ENCODE measurements at places on chromosomes 13 and 19. TPM values are rescaled to one million over a fixed set of nuclear protein-coding genes. Genes with fewer than 3 reads are reported as not detected.
A peak's percentile ranks its signal among the peaks of the same experiment; 100 is the strongest.

Gene CAPN12
- 0.11 TPM for total RNA-seq

Gene ITGBL1
- total RNA-seq: 462 TPM

- DNase-seq: peak; percentile 84
- H3K27ac ChIP-seq: no peak overlapping the region
- no peaks in the 10 kb centered on the region for H3K27me3 ChIP-seq
- H3K4me3 ChIP-seq: no peak overlapping the region
- H3K4me1 ChIP-seq: no peaks in the 10 kb centered on the region
Measured at GRCh38 chr19:11125994-11126685, 29.4 kb downstream of the SPC24 start.

GRCh38 chr13:111610081-111610480 lies 289.6 kb downstream of the TEX29 start:
- H3K4me3 ChIP-seq: no peak overlapping the region
- no peaks in the 10 kb centered on the region for H3K36me3 ChIP-seq
- H3K4me1 ChIP-seq: no peaks in the 10 kb centered on the region

DNA sequence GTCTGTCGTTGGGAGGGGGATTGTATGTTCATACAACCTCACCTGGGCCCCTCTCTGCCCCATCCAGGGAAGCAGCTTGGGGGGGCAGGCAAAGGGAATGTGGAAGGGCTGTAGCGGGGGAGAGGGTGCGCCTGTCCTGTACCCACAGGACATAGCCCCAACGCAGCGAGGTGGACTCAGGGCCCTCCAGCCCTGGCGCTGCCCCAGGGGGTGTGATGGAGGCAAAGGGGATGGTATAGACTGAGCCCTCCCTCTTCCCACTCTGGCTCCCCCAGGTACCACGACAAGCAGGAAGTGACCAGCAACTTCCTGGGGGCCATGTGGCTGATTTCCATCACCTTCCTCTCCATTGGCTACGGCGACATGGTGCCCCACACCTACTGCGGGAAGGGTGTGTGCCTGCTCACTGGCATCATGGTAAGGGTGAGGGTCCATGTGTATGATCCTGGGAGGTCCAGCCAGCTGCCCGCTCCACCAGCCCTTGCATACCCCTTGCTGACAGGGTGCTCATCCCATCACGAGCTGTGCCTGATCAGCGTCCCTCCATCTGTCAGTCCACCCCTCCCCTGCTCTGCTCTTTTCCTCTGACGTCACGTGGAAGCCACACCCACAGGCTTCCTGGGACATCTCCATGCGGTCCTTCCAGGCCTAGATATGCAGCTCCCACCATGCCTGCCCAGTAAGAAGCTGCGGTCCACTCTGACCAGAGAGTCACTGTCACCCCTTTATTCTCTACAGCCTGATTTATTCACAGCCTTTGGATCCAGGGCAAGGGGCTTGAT lies 18.3 kb downstream of the KCNN1 start:
- no peak overlapping the region for H3K4me3 ChIP-seq
- no peaks in the 10 kb centered on the region for H3K36me3 ChIP-seq
- peak; percentile 32 for DNase-seq
- no peaks in the 10 kb centered on the region for H3K4me1 ChIP-seq
- H3K27me3 ChIP-seq: no peaks in the 10 kb centered on the region

DNA sequence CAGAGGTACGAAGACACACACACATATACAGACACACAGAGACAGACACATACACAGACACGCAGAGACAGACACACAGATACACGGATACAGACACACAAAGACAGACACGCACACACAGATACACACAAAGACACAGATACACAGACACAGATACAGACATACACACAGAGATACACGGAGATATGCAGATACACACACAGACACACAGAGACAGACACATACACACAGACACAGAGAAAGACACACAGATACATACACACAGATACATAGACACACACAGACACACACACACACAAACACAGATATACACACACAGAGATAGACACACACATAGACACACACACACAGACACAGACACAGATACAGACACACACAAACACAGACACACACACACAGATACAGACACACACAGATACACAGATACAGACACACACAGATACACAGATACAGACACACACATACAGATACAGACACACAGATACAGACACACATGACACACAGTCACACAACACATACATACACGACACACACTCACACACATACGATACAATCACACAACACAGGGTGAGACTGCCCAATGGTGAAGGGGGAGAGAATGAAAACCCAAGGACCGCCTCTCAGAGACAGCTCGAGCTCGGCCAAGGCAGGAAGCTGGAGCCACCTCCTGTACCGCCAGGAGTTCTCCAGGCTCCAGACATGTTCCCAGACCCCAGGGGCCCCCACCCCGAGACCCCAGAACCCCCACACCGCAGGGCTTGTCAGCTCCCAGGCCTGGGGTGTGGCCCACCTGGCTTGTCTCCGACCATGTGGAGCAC lies 8.8 kb upstream of the CCER2 start:
- DNase-seq: no peak
- H3K4me1 ChIP-seq: no peaks in the 10 kb centered on the region
- H3K27me3 ChIP-seq: no peaks in the 10 kb centered on the region
- H3K36me3 ChIP-seq: no peaks in the 10 kb centered on the region
- no peak overlapping the region for H3K4me3 ChIP-seq

GRCh38 chr19:4305257-4305612 lies 837 bp downstream of the FSD1 start:
- no peaks in the 10 kb centered on the region for H3K27me3 ChIP-seq
- DNase-seq: no peak
- H3K4me1 ChIP-seq: no peaks in the 10 kb centered on the region
- no peak overlapping the region for H3K4me3 ChIP-seq

DNA sequence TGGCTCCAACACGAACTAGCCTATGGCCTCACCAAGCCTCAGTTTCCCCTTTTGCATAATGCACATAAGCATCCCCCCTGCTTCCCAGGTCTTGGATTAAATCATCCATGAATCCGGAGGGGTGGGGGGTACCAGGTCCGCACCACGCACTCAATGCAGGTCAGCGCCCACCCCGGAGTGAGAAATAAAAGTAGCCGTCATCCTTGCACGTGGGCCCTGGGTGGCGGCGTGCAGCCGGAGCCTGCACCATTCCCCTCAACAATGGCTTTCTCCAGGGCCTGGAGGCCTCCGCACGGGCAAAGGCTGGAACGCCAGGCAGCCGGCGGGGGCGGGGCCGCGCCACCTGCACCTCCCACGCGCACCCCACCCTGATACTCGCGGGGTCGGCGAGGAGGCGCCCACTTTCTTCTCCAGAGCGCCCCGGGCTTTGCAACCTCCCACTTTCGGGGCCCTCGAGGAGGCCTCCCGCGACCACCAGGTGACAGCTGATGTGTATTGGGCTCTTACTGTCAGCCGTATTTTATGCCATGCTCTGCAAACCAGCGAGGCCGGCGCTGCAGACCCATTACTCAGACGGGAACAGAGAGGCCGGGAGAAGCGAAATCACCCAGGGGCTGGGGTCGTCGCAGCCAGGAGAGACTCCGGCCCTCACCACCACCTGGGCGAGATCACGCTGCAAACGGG lies 767 bp upstream of the GADD45B start:
- DNase-seq: peak; percentile 84
- H3K27me3 ChIP-seq: no peaks in the 10 kb centered on the region
- H3K4me3 ChIP-seq: peak overlapping the region; percentile 100
- peaks cover 11% of the 10 kb centered on the region for H3K36me3 ChIP-seq
- peak overlapping the region; percentile 93 for H3K27ac ChIP-seq

DNA sequence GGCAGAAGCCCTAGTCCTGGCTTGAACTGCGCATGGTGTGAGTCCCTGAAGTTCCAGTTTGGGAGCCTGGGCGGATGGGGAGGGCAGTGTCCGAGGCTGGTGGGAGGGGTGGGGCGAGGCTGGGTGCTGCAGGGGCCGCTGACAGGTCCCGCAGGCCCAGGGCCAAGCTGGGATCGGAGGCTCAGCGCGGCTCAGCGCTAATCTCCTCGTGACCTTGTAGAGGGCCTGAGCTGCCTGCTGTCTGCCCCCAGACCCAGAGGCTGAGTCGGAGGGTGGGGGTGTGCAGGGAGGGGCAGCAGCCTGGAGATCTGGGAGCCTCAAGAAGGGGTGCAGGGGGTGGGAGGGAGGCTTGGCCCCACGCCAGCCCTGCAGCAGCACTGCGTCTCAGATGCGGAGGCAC lies 3.0 kb downstream of the ATP1A3 start:
- H3K36me3 ChIP-seq: no peaks in the 10 kb centered on the region
- peaks cover 29% of the 10 kb centered on the region for H3K27me3 ChIP-seq

GRCh38 chr13:50130123-50130946 lies 115.1 kb downstream of the KCNRG start:
- H3K27ac ChIP-seq: peak overlapping the region; percentile 66
- H3K4me1 ChIP-seq: peaks cover 7% of the 10 kb centered on the region
- no peaks in the 10 kb centered on the region for H3K36me3 ChIP-seq
- H3K27me3 ChIP-seq: no peaks in the 10 kb centered on the region

GRCh38 chr19:46186717-46187101 lies 38.7 kb downstream of the IGFL2 start:
- no peak overlapping the region for H3K4me3 ChIP-seq
- H3K27me3 ChIP-seq: peaks cover 9% of the 10 kb centered on the region
- no peak overlapping the region for H3K27ac ChIP-seq
- H3K36me3 ChIP-seq: no peaks in the 10 kb centered on the region
- peaks cover 19% of the 10 kb centered on the region for H3K4me1 ChIP-seq

DNA sequence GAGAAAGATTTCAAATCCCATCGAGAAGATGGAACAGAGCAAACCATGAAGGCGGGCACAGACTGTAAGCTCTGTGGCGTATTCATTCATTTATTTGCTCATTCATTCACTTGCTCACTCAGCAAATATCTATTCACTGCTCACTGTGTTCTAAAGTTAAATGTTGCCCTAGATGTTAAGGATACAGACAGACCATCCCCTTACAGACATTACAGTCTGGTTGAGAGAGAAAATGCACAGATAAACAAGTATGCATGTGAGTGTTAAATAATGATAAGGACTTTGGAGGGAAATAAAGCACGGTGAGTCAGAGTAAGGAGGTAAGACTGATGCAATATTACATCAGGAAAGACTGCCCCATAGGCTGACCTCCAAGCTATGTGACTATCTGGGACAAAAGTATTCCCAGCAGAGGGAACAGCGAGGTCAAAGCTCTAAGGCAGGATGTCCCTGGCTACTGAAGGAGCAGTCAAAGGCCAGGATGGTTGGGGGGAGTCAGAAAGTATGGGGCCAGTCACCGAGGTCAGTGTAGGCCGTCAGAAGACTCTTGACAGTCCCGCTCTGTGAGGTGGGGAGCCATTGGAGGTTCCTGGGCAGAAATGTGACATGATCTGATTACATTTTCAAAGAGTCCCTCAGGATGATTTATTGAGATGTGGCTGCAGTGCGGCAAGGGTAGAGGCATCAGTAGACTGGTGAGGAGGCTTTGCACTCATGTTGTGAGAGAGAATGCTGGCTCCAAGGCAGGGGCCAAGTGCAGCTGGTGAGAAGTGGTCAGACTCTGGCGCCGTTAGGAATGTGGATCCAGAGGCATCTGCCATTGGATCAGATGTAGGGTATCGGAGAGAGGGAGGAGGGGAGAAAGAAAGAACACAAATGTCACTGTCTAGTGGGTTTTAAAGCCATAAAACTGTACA lies 37.9 kb downstream of the MBNL2 start:
- no peaks in the 10 kb centered on the region for H3K36me3 ChIP-seq
- peaks cover 52% of the 10 kb centered on the region for H3K4me1 ChIP-seq
- H3K27me3 ChIP-seq: no peaks in the 10 kb centered on the region
- DNase-seq: peak; percentile 69

DNA sequence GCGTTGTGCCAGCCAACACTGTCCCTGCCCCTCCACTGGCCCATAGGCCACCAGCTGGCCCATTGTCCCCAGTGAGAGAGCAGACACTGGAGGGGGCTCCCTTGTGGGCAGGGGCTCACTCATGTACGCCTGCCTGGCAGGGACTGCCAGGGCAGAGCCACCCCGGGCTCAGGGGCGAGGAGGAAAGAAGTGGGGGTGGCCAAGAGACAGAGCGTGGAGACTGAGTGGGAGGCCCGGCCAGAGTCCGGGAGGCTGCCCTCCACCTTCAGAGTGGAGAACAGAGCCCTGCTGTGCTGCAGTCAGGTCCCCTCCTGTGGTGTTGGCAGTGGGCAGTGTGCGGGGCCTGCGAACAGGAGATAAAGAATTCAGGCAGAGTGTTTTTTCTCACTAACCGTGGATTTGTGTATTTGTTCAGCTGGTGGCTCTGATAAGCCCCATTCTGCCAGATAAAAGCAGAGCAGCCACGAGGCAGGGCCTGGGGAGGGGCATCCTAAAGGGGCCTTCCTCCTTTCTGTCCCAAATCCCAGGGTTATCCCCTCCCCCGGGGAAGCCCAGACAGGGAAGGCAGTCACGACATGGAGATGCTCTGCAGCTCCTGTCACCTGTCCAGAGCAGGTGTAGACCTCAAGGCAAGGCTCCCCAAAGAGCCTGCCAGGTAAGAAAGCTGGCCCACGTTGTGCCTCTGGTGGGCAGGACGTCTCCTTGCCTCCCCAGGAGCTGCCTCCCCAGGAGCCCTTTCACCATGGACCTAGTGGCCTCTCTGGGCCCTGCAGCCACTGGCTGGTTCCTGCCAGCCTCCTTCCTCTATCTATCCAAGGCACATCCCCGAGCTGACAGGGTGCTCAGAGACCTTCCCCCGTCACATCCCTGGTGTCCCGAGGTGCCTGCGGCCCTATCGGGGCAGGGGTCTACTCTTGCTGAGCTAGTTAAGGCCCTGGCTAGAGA lies 33.0 kb downstream of the LYL1 start:
- no peak for DNase-seq
- H3K4me1 ChIP-seq: no peaks in the 10 kb centered on the region
- no peaks in the 10 kb centered on the region for H3K27me3 ChIP-seq
- no peak overlapping the region for H3K4me3 ChIP-seq

GRCh38 chr19:3046698-3047495 lies 15.4 kb downstream of the TLE5 start:
- H3K4me1 ChIP-seq: no peaks in the 10 kb centered on the region
- H3K36me3 ChIP-seq: no peaks in the 10 kb centered on the region
- DNase-seq: no peak
- no peak overlapping the region for H3K27ac ChIP-seq
- peak overlapping the region; percentile 54 for H3K4me3 ChIP-seq
- H3K27me3 ChIP-seq: no peaks in the 10 kb centered on the region

All from GM23248 (cell line).